ENCODE measurements at places on chromosomes 1 and 21.

- DNase-seq = no peak
Observed at GRCh38 chr21:37164742-37165141, 91.7 kb downstream of the TTC3 start.

GRCh38 chr1:212596798-212597197 is 11.8 kb upstream of the ATF3 start:
- no peak for DNase-seq

GRCh38 chr1:44302541-44302940 is 52.5 kb downstream of the ERI3 start:
- no peak for DNase-seq

DNA sequence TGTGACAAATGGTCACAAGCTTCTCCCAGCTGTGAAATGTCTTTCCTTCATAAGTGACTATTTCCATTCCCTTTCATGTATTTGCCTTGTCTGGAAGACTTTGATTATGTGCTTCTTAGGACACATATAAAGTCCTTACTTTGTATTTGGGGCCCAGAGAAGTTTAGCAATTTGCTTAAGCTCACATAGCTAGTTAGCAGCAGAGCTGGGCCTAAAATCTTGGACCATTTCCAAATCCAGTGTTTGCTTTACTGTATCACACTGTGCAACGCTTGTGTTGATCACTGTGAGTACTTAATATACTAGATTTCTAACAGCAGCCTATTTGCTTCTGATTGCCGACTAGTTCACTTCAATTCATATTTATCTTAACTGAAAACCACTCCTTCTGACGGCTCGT is 2.2 kb upstream of the KCNA3 start:
- DNase-seq = no peak

DNA sequence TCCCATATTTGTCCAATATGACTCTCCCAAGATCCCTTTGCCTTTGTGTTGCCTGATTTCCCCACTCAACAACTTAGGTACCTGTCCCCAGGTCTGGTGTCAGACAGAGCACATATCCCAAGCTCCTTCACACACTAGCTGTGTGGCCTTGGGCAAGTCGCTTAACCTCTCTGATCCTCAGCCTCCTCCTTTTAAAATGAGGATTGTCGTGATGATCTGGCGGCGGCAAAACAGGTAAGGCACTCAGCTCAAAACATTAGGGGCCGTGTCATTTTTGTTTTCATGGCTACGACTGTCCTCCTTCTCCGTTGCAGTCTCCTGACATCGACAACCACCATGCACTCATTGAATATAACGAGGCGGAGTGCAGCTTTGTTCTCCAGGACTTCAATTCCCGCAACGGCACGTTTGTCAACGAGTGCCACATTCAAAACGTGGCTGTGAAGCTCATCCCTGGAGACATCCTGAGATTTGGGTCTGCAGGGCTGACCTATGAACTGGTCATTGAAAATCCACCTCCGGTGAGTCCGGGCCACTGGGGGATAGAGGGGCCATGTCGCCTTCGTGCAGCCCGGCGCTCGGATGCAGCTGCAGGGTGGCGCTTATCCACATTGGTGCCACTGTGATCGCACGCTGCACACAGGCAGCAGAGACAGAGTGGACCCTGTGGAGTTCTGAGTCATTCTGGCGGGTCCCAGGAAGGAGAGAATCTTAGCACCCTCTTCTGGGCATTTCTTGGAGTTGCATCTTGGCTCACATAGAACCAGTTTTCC is 25.2 kb downstream of the FHAD1 start:
- DNase-seq = peak; percentile 86

DNA sequence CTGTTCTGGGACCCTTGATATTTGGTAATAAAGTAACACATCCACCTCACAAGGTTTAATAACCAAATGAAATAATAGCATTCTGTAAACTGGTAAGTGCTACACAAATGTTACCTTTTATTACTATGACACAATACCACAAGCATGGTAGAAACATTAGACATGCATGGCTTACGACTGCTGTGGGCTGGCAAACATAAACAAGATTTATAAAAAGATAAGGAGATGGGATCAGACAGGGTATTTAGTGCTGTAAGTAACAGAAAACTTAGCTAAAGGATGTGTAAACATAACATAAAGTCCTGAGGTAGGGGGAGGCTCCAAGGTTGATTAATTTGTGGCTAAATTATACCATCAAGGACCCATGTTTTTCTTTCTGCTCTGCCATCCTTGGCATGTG is 212.6 kb downstream of the BARHL2 start:
- no peak for DNase-seq

GRCh38 chr1:229135773-229136172 is 135.1 kb upstream of the RAB4A start:
- no peak for DNase-seq

GRCh38 chr1:223827193-223827663 is 18.5 kb downstream of the TP53BP2 start:
- no peak for DNase-seq

GRCh38 chr1:57258557-57259325 is 165.1 kb downstream of the DAB1 start:
- no peak for DNase-seq

GRCh38 chr1:94755675-94756074 is 64.5 kb upstream of the SLC44A3 start:
- peak; percentile 84 for DNase-seq

- DNase-seq = peak; percentile 56
Observed at GRCh38 chr1:209349363-209350308, 233.9 kb upstream of the CAMK1G start.

DNA sequence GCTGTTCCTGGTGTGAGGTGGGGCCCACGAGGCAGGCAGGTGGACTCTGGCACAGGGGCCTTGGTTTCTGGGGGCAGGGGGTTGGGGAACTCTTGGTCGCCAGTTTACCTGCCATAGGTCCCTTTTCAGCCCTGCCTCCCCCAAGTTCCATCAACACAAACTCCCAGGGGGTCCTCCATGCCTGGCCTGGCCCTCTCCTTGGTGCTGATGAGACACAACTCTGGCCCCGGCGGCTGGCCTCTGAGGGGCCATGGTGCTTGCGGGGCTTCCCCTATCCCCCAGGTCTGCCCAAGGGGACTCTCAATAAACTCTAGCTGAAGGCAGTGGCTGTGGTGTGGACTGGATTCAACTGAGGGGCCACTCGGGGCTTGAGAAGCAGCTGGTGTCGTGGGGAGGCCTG is 16.0 kb downstream of the HTR6 start:
- no peak for DNase-seq

GRCh38 chr1:227728059-227728891 is 6.8 kb downstream of the JMJD4 start:
- DNase-seq = peak; percentile 72

DNA sequence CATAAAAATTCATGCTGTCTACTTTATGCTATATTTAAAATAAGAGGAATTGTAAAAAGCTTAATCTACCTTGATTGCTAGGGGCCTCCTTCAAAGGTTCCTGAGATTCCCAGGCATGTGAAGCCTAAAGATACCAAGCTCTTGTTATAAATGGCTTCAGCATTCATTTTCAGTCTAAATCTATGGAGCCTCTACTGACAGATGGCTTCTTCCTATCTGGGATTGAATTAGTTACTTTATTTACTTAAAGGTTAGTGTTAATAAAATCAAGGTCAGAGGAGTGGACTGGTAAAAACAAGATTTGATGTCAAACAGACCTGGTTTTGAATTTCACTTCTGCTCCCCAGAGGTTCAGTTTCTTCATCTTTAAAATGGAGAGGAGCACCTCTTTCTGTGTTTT is 93.7 kb downstream of the TNNI3K start:
- no peak for DNase-seq

- peak; percentile 58 for DNase-seq
Observed at GRCh38 chr1:162562470-162562828, 927 bp downstream of the UAP1 start.

DNA sequence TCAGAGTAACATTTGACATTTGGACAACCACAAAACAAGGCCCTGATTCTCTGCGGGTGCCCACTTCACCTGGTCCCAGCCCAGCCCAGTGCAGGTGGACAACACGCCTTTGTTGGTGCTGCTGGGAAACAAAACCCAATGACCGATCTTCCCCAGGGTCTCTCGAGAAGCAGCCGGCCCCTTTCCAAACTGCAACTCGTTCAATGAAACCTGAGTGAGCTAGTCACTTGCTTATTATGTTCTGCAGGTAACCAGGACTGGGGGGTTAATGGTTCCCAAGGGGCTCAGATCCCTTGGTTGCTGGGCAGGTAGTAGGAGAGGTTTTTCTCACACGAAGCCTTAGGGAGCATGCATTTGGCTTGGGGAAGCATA is 42.9 kb downstream of the ABCG1 start:
- no peak for DNase-seq

GRCh38 chr1:68270951-68271350 is 38.6 kb upstream of the WLS start:
- DNase-seq = no peak

DNA sequence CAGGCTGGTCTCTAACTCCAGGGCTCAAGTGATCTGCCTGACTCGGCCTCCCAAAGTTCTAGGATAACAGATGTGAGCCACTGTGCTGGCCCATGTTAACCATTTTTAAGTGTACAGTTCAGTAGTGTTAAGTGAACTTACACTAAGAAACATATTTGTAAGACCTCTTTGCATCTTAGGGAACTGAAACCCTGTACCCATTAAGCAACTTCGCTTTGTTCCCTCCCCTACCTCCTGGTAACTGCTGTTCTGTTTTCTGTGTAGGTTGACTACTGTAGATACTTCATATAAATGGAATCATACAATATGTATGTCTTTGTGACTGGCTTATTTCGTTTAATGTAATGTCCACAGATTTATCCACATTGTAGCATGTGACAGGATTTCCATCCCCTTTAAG is 11.0 kb downstream of the NUDC start:
- DNase-seq = no peak

DNA sequence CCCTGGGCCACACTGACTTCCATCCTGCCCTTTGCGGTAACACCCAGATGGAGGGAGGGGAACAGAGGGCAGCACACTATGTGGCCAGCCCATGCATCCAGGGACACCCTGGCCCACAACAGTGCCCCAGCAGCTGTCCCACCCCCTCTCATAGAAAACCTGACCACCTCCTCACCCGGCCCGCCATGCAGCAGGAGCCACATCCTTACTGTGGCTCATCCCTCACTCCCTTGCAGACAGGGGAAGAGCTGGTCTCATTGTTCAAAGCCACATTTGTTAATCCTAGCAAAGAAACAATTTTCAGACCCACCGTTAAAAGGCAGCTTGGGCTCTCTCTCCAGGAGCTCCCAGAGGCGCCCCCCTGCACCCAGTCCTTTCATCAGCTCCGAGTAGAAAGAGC is 23.2 kb upstream of the NUP133 start:
- no peak for DNase-seq

DNA sequence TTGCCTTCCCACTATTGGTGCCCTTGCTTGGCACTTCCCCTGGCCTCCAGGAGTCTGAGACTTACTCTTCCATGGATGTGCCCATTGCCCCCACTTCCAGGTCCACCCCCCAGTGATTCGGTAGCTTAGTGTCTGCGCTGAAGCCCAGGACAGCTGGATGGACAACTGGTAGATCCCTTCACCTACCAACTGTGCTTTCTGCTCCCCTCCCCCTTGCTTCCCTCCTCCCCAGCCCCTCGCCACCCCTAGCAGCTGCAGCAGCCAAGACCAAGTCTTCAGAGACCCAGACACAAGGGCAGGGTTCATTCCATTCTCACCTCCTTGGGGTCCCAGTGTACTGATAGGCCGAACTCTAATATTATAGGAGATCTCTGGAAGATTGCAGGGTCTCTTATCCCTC is 6.9 kb downstream of the LMNA start:
- DNase-seq = no peak

DNA sequence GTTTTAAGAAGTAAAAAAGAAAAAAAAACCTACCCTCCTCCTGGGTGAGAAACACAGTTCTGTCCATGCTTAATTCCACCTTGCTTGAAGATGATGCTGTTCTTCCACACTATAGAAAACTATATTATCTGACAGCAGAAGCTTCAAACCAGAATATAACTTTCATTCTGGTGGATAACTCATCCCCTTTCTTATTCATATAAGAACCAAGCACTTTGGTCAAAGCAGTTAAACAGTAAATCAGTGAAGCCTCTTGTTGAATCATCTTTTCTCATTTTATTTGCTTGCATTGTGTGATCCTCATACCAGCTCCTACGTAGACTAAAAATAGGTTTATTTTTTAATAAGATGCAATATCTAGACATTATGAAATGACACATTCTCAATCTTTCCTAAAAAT is 36.7 kb upstream of the PRDX6 start:
- DNase-seq = no peak

DNA sequence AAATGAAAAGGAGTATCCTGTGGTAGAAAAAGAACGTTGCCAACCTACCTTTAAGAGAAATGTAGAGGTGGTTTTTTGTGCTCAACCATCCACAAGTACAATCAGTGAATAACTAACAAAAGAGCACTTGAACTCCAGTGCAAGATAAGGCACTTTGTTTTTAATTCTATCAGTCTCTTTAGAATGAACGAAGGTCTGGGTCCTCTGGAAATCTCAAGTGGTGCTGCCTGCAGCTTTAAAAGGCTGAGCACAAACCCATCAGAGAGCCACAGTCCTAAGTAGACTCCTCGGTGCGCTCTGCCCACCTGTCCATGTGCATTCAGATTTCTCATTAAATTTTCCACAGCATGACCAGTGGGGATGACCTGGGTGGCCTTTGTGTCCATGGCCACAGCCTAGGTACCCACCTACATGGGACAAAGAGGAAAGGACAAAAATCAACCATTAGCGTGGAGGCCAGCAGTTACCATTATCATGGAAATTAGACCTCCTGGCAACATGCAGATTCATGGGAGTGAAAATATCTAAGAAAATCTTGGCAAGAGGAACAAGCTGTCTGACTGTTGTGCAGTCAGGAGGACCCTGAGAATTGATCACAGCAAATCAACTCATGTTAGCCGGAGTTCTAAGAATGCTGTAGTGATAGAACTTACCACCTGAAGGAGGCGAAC is 9.4 kb downstream of the TRIM45 start:
- DNase-seq = no peak

DNA sequence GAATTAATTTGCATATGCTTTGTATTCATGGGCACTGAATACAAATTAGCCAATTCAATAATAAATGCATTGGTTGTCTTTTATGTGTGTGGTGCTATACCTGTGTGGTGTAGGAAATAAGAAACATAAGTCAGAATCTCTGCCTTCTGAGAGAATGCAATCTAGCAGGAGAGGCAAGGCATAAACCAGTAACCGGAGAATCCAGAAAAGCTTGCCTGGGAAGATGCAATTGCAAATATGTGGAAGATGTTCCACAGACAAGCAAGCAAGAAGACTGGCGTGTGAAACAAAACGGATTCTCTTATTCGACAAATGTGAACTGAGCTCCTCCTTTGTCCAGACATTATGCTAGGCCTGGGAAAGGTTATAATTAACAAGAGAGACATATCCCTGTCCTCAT is 134.3 kb downstream of the NR5A2 start:
- no peak for DNase-seq

- no peak for DNase-seq
Observed at GRCh38 chr1:67733681-67734322, 48.8 kb downstream of the GADD45A start.

GRCh38 chr1:79791488-79792218 is 785.1 kb upstream of the ADGRL4 start:
- no peak for DNase-seq

Measured in lung (tissue), 17 donors.